ENCODE measurements at places on chromosomes 6 and 20.
A peak's percentile ranks its signal among the peaks of the same experiment; 100 is the strongest.

DNA sequence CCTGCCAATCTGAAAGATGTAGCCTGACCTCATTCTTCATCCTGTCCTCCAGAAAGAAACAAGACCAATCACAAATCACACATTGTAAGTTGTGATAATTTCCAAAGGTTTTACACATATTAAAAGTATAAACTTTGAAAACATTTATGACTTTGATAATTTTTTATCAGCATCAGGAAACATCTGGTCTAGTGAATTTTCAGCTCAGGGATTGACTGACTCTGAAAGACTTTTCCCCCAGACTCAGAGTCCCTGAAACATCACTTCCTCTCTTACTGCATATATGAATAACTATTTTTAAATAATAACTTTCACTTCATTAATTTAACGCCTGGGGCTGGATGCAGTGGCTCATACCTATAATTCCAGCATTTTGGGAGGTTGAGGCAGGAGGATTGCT is 48.5 kb upstream of the SSTR4 start:
- DNase-seq: no peak

- no peak for DNase-seq
Observed at GRCh38 chr6:144855812-144856531, 570.8 kb downstream of the UTRN start.

GRCh38 chr20:63941282-63942081 is 14.7 kb downstream of the UCKL1 start:
- no peak for DNase-seq

- DNase-seq: no peak
Observed at GRCh38 chr6:108594151-108594550, 33.4 kb downstream of the FOXO3 start.

DNA sequence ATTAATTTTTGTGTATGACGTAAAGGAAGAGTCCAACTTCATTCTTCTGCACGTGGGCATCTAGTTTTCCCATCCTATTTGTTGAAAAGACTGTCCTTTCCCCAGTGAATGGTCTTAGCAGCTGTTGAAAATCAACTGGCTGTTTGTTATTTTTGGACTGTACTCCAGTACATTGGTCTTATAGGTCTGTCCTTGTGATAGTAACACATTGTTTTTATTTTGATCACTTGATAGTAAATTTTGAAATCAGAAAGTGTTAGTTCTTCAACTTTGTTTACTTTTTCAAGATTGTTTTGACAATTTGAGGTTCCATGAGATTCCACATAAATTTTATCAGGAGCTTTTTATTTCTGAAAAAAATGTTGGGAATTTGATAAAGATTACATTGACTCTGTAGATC is 280.2 kb upstream of the FOXQ1 start:
- no peak for DNase-seq

DNA sequence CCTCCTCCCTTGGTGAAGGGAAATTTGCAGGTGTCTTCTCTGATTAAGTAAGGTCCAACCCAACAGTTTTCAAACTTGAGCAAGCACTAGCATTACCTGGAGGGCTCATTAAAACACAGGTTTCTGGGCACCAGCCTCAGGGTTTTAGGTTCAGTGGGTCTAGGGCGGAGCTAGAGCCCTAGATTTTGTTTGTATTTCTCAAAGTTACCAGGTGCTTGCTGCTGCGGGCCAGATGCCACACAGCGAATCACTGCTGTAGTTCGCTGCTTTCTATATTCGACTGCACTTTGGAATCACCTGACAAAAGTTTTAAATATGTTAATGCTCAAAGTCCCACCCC is 869 bp downstream of the COL21A1 start:
- DNase-seq: no peak

DNA sequence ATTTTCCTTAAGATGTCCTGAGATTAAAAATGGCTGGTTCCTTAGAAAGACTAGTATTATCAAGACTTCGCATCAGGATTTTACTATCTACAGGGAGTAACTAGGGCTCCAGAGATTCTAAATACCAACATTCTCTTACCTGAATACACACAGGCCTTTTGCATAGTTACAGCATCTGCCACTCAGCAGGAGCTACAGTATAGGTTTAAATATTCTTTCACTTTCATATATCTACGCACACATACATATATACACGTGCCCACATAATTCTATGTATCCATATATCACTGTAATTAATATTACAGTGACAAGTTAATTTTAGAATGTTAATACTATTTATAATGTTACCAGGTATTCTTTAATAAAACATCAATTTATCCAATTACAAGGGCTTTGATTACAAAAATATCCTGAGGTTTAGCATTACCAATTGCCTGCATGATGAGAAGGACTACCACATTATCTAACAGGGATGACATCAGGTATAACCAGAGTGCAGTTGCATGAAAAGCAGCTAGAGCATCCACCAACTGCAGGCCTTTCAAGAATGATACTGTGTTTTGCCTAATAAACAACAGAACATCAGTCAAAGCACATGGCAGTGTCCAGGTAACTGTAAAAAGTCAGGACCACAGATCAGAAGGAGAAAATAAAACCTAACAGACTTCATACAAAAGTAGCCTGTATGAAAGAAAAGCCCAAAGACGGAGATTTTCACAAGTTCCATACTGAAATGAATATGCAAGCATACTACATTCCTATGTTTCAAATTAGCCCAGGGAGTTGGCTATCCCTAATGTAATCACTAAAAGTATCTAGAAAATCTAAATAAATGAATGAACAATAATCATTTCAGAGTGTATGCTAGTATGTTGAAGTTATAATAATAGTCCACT is 268.7 kb downstream of the PTPRK start:
- no peak for DNase-seq

- no peak for DNase-seq
Observed at GRCh38 chr20:58895448-58896180, 43.1 kb downstream of the GNAS start.

DNA sequence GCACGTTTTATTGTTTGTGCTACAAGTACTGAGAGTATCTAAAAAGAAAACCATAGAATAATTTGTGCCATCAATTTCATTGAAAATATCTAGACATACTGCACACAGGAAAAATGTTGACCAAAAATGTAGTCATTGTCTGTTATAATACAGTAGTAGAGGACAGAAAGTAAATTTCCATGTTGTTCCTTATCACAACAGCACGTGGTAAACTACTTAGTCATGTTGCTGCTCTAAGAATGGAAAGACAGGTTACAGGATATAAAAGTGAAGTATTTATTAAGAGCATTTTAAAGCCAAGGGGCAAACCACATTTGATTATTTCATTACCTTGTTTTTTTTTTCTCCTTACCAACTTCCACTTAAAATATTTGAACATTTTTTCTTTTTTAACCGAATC is 89.0 kb upstream of the CEP85L start:
- no peak for DNase-seq

DNA sequence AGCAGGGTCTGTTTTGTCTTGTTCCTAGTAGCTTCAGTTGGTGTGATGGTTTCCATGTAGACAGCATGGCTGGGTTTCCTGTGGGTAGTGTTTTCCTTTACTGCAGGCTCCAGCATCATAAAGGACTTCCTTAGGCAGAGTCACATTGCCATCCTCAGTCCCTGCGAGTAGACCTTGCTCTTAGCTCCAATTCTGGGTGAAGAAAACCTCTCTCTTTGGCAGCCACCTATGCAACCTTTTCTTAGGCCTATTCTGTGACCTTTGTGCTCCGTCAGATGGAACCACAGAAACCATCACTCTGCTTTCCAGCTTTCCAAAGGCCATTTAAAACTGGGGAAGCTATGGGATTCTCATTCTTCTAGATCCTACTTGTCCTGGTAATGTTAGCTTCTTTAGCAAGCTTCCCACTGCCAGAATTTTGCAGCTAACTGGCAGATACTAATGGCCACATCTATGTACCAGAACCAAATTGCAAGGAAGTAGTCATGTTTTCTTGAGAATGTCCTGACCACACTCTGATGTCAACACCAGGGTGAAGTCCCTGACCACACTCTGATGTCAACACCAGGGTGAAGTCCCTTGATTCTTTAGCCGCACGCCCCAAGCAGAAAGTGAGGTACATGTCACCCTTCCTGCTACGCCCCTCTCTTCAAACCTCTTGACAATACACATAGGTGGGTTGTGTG is 646.6 kb upstream of the HS3ST5 start:
- DNase-seq: no peak

GRCh38 chr6:136036601-136037000 is 185.1 kb downstream of the PDE7B start:
- DNase-seq: no peak

GRCh38 chr6:135479601-135480000 is 17.9 kb downstream of the AHI1 start:
- no peak for DNase-seq

DNA sequence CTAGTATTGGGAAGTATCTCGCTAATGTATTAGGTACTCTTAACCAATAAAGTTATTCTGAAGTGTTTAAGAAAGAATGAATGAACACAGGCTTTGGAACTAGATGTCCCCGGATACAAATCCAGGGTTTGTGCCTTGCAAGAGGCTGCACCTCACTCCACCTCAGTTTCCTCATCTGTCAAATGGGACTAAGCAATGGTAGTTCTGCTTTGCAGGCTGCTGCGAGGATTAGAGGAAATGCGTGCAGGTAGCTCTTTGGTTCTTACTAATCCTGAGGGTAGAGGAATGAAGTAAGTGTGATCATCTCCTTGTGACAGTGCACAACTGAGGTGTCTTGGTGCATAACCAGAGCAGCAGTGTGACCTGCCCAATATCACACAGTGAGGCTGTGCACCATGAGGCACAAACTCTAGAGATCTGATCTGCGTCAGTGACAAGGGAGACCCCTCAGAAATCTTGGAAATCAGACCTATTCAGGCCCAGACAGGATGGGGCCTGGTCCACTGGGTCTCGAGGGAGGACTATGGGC is 26.7 kb downstream of the ADA start:
- DNase-seq: no peak

GRCh38 chr6:158972241-158973233 is 27.5 kb downstream of the RSPH3 start:
- peak; percentile 10 for DNase-seq

DNA sequence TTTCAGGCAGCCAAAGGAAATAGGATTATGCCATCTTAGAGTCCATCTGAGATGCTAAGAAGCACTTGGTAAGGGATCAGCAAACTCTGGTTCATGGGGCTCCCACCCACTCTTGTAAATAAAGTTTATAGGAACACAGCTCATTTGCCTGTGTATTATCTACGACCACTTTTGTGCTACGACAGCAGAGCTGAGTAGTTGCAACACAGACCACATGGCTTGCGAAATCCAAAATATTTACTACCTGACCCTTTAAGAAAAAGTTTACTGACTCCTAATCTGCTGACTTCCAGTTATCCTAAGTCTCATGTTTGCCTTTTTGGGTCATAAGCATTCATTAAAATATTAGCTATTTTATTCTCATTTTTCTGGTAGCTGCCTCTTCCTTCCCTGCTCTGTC is 859.0 kb downstream of the QKI start:
- DNase-seq: no peak

DNA sequence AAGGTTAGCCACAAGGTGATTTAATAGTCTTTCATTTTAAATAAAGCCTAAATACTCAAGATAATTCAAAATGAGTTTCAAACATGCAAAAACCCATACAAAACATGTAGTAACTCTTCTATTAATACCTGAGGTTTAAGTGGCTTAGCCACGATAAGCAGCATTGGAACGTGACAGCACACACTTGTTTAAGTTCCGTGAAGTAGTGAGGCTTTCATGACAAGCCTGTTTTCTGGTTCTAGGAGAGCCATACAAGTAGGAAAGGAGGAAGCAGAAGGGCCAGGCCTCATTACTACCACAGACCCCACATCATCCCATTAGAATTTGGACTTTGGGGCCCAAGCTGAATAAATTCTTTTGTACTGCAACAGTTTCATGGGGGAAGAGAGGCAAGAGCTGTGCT is 54.3 kb upstream of the PRND start:
- DNase-seq: no peak

DNA sequence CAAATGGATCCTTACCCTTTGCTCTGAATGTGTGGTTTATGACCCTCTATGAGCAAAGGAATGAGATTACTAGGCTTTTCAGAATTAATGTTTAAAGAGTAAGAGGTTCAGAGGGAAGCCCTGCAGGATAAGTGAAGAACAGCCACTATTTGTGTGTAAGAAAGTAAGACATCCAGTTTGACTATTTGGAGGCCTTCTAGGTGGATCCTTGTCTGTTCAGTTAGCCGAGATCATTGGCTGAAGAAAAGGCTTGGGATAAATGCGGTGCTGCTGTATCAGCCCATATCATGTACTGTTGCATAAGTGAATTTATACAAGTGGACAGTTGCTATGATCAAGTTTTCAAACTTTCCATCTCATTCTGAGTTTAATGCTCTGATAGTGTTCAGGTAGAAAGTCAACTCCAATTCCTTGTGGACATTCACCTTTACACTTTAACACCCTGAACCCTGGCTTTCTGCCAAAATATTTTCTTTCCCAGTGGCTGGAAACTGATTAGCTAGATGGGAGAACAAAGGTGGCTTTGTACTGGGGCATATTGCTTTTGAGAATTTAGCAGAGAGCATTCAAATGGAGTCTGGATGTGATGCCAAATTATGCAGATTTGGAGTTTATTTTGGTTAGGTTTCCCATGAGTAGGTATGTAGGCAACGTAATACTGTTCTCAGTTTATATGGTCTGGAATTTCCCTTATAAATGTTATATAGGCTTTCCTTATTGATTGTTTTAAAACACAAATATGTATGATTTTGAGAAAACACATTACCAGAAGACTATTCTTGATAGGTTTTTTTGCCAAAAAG is 15.0 kb downstream of the PARD6B start:
- DNase-seq: no peak

DNA sequence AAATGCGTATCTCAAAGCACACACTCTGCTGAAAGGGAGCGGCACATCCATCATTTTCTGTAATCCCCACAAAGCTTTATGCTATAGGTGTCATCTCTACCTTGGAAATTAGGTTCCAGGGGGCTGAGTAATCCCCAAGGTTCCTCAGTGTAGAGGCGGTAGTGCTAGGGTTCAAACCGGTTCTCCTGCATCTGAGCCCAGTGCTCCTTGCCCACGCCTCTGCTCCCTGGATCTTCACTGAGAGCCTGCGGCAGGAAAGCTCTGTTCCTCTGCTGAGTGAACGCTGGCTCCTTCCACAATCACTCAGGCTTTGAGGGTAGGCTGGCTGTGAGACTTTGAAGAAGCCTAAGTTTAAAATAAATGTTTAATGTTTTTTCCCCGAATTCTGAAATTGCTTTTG is 24.9 kb downstream of the SLC22A23 start:
- DNase-seq: no peak

- DNase-seq: no peak
Observed at GRCh38 chr6:157984686-157985225, 3.1 kb downstream of the SYNJ2 start.

GRCh38 chr20:19482726-19483125 is 270.3 kb downstream of the SLC24A3 start:
- no peak for DNase-seq

- DNase-seq: no peak
Observed at GRCh38 chr6:33983721-33984465, 162.0 kb downstream of the GRM4 start.

DNA sequence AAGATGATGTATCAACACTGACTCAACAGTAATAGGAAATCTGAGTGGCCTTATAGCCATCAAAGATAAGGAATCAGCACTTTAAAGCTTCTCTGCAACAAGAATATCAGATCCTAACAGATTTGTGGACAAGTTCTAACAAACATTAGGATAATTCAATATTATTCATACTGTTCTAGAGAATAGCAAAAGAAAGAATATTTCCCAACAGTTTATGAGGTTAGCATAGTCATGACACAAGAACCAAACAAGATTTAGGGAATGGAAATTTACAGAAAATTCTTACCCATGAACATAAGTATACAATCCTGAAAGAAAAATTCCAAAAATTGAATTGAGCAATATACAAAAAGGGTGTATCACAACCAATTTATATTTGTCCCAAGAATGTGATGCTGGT is 64.3 kb upstream of the BTBD3 start:
- DNase-seq: no peak
